GM13976 (cell line): ENCODE measurements at places on chromosomes 4 and X.

- DNase-seq: no peak
These were observed 36.3 kb upstream of the UGT8 start for GRCh38 chr4:114562176-114562904.

DNA sequence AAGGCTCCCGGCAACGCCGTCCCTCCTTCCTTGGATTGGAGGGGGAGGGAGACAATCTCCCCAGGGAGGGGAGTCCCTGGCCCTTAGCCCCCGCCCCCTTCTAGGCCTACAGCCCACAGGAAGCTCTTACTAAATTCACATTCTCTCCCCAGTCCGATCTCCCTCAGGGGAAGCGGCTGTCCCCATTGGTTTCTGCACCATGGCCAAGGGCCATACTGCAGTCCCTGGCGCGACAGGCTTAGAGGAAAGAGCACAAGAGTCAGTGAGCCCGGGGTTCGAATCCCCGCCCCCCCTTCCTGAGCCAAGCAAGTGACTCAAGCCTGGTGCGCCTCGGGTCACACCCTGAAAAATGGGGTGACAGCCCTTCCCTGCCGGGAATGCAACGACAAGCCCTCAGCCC is 1.1 kb downstream of the ABLIM2 start:
- no peak for DNase-seq

GRCh38 chr4:6049278-6049677 is 31.0 kb upstream of the C4orf50 start:
- DNase-seq: no peak

- DNase-seq: no peak
These were observed 2.2 kb downstream of the SORCS2 start for GRCh38 chr4:7194251-7195140.

DNA sequence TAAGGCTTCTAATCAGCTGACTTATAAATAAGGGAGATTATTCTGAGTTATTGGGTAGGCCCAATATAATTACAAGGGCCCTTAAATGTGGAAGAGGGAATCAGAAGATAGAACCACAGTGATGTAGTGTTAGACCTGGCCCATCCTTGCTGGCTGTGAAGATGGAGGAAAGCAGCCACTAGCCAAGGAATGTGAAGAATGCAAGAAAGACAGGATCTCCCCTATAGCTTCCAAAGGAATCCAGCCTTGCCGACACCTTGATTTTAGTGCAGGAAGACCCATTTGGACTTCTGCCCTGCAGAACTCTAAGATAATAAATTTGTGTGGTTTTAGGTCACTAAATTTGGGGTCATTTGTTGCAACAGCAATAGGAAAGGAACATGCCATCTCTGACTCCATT is 150.6 kb downstream of the SPATA18 start:
- DNase-seq: no peak

- no peak for DNase-seq
These were observed 181.4 kb upstream of the HCCS start for GRCh38 chrX:10929747-10930146.

- no peak for DNase-seq
These were observed 24.0 kb downstream of the PPEF2 start for GRCh38 chr4:75878246-75878756.

GRCh38 chr4:54976682-54977081 is 148.7 kb downstream of the KDR start:
- no peak for DNase-seq
